Left lobe of liver (tissue), 2 donors: ENCODE measurements at places on chromosomes 3 and 15. TPM values are rescaled to one million over a fixed set of nuclear protein-coding genes. Genes with fewer than 3 reads are reported as not detected.

Gene SLMAP
- total RNA-seq = 29.2 TPM

Gene GUCA1C
- not detected for total RNA-seq

Gene CHRFAM7A
- total RNA-seq = 0.38 TPM

Gene CPEB1
- total RNA-seq = 0.23 TPM

Gene TTLL13
- total RNA-seq = 0.15 TPM

Gene NR2E3
- 0.33 TPM for total RNA-seq

Gene SCG3
- not detected for total RNA-seq

Gene ACKR2
- total RNA-seq = 17.6 TPM

Gene GXYLT2
- 0.20 TPM for total RNA-seq

Gene CLDN16
- 1.2 TPM for total RNA-seq

Gene FSIP1
- not detected for total RNA-seq

Gene FANCD2OS
- not detected for total RNA-seq

Gene PATL2
- 0.58 TPM for total RNA-seq

Gene CAV3
- total RNA-seq = not detected

Gene CGNL1
- 42.9 TPM for total RNA-seq

Gene AP3B2
- not detected for total RNA-seq

Gene GCSAM
- 0.18 TPM for total RNA-seq

Gene ANKRD34C
- not detected for total RNA-seq

Gene MYRIP
- total RNA-seq = 12.7 TPM

Gene NEK4
- total RNA-seq = 16.6 TPM

Gene HGD
- 510 TPM for total RNA-seq

Gene RHCG
- 0.15 TPM for total RNA-seq

Gene SLCO3A1
- total RNA-seq = 3.4 TPM

Gene CLDN1
- 109 TPM for total RNA-seq

Gene PTX3
- 0.23 TPM for total RNA-seq

Gene LARP6
- total RNA-seq = 1.9 TPM

Gene CCDC9B
- total RNA-seq = 16.6 TPM

Gene SEMA6D
- total RNA-seq = 2.7 TPM

Gene MYL3
- total RNA-seq = 1.4 TPM

Gene LRTM1
- not detected for total RNA-seq
